ENCODE measurements at places on chromosomes 4 and X.

GRCh38 chrX:68762766-68763165 lies 66.1 kb upstream of the EFNB1 start:
- DNase-seq: no peak

DNA sequence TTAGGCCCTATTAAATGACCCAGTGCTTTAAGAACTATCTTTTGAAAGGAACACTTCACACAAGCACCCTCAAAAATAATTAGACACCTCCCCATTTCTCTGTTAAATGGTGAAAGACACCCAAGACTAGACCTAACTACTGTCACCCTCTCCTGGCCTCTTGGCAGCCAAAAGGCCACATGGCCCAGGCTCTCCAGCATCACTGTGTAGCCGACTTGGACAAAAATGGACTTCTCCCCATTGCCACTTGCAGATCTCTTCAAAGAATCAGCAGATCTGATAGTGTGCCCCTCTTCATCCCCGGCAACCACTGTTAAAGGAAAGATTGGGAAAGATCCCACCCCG lies 2.0 kb downstream of the MID1IP1 start:
- no peak for DNase-seq

DNA sequence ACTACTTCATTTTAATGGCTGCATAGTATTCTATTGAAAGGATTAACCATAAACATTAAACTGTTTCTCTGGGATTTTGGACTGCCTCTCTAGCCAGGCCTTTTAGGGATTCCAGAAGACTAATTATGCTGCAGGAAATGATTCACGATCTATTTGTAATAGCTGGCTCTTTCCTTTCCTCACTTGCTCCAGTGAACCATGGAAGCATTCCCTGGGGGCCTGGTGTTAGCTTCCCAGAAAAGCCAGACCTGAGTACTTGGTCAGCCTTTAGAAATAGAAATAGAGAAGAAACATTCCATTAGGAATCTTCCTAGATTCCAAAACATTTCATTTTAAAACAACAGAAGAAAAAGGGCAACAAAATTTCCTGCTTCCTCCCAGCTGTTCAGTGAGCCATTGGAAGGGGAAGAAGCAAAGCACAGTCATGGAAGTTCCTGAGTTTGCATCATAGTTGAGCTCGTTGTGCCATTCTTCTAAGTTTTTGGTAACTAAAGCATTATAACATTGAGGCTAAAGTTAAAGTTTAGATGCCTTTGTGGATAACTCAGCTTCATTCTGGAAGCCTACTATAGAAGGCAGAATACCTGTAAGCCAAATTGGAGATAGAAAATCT lies 83.5 kb downstream of the NPNT start:
- DNase-seq: no peak

DNA sequence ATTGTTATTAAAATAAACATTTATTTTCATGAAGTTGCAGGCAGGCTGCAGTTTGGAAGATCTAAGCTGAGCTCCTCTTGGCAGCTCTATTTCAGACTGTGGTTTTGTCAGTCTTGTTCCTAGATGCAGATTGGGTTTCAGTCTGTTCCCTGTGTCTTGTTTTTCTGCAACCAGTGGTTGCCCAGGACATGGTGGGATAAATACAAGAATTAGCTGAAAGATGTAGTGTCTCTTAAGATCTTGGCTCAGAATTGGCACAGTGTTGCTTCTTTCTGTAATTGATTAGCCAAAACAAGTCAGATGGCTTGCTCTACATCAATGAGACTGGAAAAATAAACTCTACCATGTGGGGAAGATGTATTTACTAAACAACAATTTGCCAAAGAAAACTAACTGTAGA lies 283.0 kb upstream of the BOD1L1 start:
- no peak for DNase-seq
